ENCODE measurements at places on chromosomes 12 and 14.

DNA sequence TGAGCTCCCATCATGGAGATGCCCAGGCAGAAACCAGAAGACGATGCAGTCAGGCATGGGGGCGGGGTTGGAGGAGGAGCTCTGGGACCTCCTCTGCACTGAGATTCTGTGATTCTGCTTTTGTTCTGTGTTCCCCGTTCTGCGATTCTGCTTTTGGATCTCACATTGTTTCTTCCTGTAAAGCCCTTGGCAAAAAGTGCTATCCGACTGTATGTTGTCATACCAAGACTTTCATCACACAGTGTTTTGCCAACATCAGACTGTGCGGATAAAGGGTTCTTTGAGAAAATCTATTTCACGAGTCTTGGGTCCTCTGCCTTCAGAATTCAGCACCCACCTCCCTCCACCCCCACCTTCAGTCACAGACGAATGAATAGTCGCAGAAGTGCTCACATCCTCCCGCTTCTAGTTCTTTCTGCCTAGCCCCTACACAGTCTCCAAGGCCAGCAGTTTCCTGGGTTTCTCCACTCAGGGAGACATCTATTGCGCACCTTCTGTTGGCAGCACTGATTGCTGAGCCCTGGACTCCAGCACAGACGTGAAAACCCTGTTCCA is 24.7 kb upstream of the PWP1 start:
- no peak overlapping the region for H3K27ac ChIP-seq
- H3K4me1 ChIP-seq: no peaks in the 10 kb centered on the region
- DNase-seq: no peak
- no peaks in the 10 kb centered on the region for H3K36me3 ChIP-seq
- no peak overlapping the region for H3K4me3 ChIP-seq
- H3K27me3 ChIP-seq: no peaks in the 10 kb centered on the region

- DNase-seq: no peak
- no peak overlapping the region for H3K27ac ChIP-seq
- no peaks in the 10 kb centered on the region for H3K4me1 ChIP-seq
- no peaks in the 10 kb centered on the region for H3K36me3 ChIP-seq
- no peak overlapping the region for H3K4me3 ChIP-seq
- no peaks in the 10 kb centered on the region for H3K27me3 ChIP-seq
Measured at GRCh38 chr14:47257013-47257412, 418.4 kb downstream of the MDGA2 start.

DNA sequence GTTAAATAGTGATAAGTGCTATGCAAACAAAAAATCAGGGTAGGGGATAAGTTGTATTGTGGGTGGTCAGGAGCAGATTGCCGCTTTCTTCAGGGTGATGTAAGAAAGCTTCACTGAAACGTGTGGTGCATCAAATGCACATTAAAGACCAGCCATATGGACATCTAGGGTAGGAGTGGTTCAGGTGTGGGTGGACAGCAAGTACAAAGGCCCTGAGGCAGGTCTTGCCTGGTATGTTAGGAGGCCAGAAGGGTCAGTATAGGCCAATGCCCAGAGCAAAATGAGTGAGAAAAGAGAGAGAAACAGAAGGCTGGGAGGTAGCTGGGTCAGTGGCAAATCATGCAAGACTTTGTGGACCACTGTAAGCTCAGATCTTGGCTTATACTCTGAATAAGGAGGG is 25.6 kb upstream of the CISTR start:
- DNase-seq: no peak
- H3K27ac ChIP-seq: no peak overlapping the region
- H3K36me3 ChIP-seq: no peaks in the 10 kb centered on the region
- H3K4me3 ChIP-seq: no peak overlapping the region
- H3K4me1 ChIP-seq: no peaks in the 10 kb centered on the region

DNA sequence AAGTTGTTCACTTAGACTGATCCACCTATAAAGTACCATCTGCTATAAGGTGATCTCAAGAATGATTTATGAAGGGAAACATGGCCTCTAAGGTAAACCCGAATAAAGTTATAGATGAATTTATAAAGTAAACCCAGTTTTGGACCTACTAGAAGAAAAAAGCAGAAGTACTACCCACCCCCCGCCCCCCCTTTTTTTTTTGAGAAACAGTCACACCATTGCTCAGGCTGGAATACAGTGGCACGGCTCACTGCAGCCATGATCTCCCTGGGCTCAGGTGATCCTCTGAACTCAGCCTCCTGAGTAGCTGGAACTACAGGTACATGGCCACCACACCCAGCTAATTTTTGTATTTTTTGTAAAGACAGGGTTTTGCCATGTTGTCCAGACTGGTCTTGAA is 3.9 kb downstream of the ENTPD5 start:
- no peak for DNase-seq
- no peaks in the 10 kb centered on the region for H3K27me3 ChIP-seq
- H3K4me1 ChIP-seq: peaks cover 23% of the 10 kb centered on the region
- H3K36me3 ChIP-seq: no peaks in the 10 kb centered on the region
- H3K4me3 ChIP-seq: no peak overlapping the region
- no peak overlapping the region for H3K27ac ChIP-seq

DNA sequence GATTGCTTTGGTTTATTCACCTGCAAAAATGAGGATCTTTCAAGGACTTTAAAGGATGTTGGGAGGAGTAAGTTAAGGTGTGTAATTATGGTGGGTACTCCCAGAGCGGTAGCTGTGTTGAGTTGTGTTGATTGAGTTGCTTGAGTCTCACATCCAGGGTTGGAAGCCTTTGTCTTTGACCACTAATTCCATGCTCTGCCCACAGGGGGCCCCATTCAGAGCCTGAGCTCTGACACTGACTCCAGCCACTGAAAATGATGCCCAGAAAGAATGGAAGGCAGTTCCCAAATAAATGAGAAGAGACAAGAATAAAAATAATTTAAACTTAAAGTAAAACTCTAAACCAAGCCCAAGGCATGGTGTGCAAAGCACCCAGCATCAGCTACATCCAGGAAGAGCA is 237.4 kb upstream of the PWP1 start:
- no peaks in the 10 kb centered on the region for H3K36me3 ChIP-seq
- peak; percentile 20 for DNase-seq
- H3K4me1 ChIP-seq: no peaks in the 10 kb centered on the region
- H3K4me3 ChIP-seq: no peak overlapping the region

DNA sequence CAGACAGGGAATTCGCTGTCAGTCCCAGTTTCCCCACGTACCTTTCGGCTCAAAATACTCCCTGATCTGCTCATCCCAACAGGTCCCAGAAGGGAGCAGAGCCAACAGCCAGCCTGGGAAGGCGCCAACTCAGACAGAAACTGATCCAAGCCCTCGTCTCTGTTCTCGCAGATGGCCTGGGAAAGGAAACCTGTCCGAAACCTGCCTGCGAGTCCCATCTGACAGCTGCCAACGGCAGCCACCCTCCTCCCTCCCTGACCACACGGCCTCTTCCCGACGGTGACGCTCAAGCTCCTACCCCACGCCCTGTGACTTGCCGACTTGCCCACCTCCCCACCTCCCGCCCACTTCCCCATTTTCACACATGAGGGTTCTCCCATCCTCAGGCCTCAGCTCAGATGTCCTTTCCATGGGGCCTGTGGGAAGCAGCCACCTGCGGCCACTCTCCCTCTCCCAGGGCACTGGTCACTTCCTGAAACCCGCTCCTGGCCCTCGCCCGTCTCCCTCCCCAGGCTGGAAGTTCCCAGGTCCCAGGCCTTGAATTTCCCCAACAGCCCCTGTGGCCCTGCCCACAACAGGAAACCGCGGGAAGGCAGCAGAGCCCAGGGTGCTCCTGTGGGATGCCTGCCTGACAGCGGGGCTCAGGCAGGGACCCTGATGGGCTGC is 60.9 kb upstream of the FBRSL1 start:
- DNase-seq: no peak
- peaks cover 25% of the 10 kb centered on the region for H3K4me1 ChIP-seq
- peak overlapping the region; percentile 26 for H3K27ac ChIP-seq
- H3K36me3 ChIP-seq: no peaks in the 10 kb centered on the region
- H3K27me3 ChIP-seq: peaks cover 40% of the 10 kb centered on the region
- no peak overlapping the region for H3K4me3 ChIP-seq

DNA sequence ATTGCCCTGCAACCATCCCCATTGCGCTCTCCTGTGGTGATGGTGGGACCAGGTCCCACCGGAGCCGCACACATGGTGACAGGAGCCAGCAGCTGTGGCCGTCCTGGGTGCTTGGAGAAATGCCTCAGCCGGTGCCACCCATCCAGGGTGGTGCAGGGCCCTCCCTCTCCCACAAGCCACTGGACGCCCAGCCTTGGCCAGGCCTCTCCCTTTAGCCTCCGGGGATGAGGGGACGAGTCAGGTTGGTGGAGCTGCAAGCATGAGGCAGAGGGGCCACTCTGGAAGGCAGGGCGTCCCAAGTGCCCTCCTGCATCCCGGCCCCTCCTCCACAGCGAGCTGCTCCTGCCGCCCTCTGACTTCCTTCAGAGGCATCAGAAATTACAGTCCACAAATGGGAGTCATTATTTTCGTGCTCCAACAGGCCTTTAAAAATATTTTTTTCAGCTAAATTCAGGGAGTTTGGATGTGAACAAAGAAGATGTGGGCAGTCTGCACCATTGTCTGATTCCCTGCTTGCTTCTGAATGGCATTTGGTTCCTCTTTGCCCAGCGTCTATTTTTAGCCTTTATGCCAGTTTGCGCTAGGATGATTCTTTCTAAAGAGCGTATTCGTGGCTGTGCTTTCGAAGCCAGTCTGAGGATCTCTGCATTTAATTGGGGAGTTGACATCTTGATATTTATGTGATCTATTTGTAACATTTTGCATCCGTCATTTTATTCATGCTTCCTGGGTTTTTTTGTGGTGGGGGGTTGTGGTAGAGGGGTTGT is 189.4 kb downstream of the ADGRD1 start:
- no peaks in the 10 kb centered on the region for H3K27me3 ChIP-seq
- no peaks in the 10 kb centered on the region for H3K36me3 ChIP-seq
- H3K4me1 ChIP-seq: no peaks in the 10 kb centered on the region
- no peak for DNase-seq
- H3K4me3 ChIP-seq: no peak overlapping the region

- no peak overlapping the region for H3K4me3 ChIP-seq
- H3K4me1 ChIP-seq: peaks cover 4% of the 10 kb centered on the region
- no peaks in the 10 kb centered on the region for H3K36me3 ChIP-seq
- no peak overlapping the region for H3K27ac ChIP-seq
- no peak for DNase-seq
Measured at GRCh38 chr12:108299516-108299915, 39.6 kb downstream of the CMKLR1 start.
